ENCODE measurements at places on chromosomes 11 and 22.

- H3K4me1 ChIP-seq = peaks cover 6% of the 10 kb centered on the region
- DNase-seq = peak; percentile 19
- H3K27me3 ChIP-seq = no peaks in the 10 kb centered on the region
- H3K4me3 ChIP-seq = peak overlapping the region; percentile 29
Observed at GRCh38 chr11:3894128-3894731, 38.8 kb downstream of the STIM1 start.

DNA sequence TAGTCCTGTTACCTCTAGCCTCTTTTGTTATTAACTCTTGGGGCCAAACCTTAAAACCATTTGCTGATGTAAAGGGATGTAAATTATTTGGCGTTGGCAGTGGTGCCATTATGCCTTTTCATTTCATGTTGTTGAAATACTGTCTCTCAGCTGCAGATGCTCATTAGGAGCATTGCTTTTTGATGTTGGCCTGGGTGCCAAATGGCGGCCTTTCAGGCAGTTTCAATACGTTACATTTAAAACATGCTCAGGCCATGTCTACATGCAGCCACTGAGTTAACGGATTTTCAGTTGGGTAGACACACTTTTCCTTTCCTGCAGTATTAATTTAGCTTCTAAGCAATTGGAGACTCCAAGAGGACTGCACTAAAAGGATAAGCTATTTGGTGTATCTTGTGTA lies 5.3 kb downstream of the NCAM1 start:
- no peaks in the 10 kb centered on the region for H3K36me3 ChIP-seq
- peaks cover 68% of the 10 kb centered on the region for H3K27me3 ChIP-seq
- no peak overlapping the region for H3K4me3 ChIP-seq
- H3K4me1 ChIP-seq = peaks cover 19% of the 10 kb centered on the region
- no peak overlapping the region for H3K27ac ChIP-seq
- no peak for DNase-seq

DNA sequence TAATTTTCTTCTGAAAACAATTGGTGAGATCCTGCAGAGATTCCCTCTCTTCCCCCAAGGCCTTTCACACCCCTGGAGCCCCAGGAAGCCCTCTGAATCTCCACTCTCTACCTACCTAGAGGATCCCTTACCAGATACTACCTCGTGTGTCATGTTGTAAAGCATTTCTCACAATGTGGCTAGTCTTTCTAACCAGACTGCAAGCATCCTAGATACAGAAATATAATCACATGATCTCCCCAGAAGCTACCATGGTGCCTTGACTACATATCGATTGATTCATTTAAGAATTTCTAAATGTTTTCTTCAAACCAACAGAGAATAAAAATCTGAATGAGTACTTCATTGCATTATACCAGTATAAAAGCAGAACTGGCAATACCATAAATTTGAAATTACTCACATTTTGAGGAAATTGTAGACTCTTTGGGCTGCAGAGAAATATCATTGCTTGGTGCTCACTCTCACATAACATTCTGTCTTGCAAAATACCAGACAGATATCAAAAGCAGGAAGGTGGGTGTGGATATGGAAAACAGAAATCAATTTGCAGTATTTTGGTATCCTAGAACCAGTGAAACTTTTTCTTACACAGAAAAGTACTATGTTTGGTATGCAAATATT lies 113.5 kb downstream of the MAML2 start:
- peaks cover 6% of the 10 kb centered on the region for H3K4me1 ChIP-seq
- no peak overlapping the region for H3K4me3 ChIP-seq
- no peaks in the 10 kb centered on the region for H3K27me3 ChIP-seq
- peak overlapping the region; percentile 93 for H3K27ac ChIP-seq
- H3K36me3 ChIP-seq = no peaks in the 10 kb centered on the region
- DNase-seq = no peak

DNA sequence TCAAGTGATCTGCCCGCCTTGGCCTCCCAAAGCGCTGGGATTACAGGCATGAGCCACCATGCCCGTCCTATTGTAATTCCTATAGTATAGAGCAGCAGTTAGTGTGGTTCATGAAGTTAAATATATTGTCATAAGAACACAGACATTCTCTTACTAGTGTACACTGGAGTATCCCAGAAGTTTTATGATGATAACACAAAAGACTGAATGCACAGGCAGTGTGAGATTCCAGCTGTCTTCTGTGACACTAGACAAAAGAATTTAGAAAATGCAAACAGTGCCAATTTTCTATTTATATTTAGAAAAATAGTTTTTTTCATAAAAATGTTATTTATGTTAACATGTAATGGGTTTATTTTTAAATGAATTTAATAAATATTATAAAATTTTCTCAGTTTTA lies 39.4 kb upstream of the RBX1 start:
- no peak overlapping the region for H3K4me3 ChIP-seq
- no peaks in the 10 kb centered on the region for H3K4me1 ChIP-seq
- H3K36me3 ChIP-seq = peaks cover 9% of the 10 kb centered on the region
- H3K27me3 ChIP-seq = no peaks in the 10 kb centered on the region
- H3K27ac ChIP-seq = no peak overlapping the region

GRCh38 chr22:29701155-29701999 lies 18.4 kb upstream of the CABP7 start:
- H3K36me3 ChIP-seq = peaks cover 21% of the 10 kb centered on the region
- no peak overlapping the region for H3K4me3 ChIP-seq
- H3K27ac ChIP-seq = peak overlapping the region; percentile 11
- H3K27me3 ChIP-seq = no peaks in the 10 kb centered on the region

DNA sequence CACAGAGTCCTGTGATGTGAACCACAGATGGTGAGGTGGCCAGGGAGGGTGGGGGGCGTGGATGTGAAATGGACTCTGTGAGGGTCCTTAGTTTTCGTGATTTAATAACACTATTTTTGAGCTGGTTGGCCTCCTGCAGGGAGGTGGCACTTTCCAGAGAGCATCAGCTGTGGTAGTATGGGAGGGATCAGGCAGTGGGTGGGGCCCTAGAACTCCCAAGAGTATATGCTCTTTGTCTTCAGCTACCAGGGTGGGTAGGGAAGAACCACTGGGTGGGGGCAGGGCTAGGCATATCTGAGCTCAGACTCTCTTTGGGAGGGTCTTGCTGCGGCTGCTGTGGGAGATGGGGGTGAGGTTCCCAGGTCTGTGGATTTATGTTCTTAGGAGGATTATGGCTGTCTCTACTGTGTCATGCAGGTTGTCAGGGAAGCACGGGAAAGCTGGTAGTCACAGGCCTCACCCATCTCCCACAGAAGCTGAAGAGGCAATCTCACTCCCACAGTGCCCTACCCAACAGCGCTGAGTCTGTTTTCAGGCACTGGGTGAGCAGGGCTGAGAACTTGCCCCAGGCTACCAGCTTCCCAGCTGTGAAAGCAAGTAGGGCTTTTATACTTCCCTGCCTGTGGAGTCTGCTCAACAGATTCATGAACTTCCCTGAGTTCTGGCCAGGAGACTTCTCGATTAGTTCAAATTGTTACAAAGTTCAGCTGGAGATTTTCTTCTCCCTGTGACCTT lies 47.9 kb upstream of the SNX19 start:
- no peak for DNase-seq
- H3K27me3 ChIP-seq = no peaks in the 10 kb centered on the region
- no peak overlapping the region for H3K27ac ChIP-seq
- H3K36me3 ChIP-seq = no peaks in the 10 kb centered on the region
- H3K4me3 ChIP-seq = no peak overlapping the region

- H3K4me3 ChIP-seq = no peak overlapping the region
- no peak for DNase-seq
- peaks cover 53% of the 10 kb centered on the region for H3K27me3 ChIP-seq
- H3K27ac ChIP-seq = no peak overlapping the region
Observed at GRCh38 chr22:23414727-23415489, 165.2 kb downstream of the IGLL1 start.

Data from mesenchymal stem cell (in vitro differentiated cells and primary cell).